ENCODE measurements at places on chromosomes 1 and 21.
A peak's percentile ranks its signal among the peaks of the same experiment; 100 is the strongest.

- no peak for DNase-seq
Observed at GRCh38 chr1:184558691-184559090, 171.9 kb downstream of the C1orf21 start.

DNA sequence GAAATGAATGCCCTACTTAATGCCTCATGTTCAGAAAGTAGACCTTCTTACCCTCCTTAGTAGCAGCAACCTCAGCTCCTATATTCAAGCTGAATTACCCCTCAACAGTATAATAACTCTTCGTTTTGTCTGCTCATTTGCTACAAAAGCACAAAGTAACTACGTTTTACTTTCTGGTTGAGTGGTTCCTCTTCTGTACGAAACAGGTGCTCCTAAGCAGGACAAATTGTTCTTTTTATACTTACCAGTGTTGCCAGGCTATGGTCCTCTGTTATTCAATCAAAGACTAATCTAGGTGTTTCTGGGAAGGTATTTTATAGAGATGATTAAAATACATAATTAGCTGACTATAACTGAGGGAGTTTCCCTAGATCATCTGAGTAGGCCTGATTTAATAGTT lies 484.2 kb upstream of the ADAMTS5 start:
- no peak for DNase-seq

GRCh38 chr1:39568208-39568607 lies 8.4 kb downstream of the PABPC4 start:
- DNase-seq = no peak

DNA sequence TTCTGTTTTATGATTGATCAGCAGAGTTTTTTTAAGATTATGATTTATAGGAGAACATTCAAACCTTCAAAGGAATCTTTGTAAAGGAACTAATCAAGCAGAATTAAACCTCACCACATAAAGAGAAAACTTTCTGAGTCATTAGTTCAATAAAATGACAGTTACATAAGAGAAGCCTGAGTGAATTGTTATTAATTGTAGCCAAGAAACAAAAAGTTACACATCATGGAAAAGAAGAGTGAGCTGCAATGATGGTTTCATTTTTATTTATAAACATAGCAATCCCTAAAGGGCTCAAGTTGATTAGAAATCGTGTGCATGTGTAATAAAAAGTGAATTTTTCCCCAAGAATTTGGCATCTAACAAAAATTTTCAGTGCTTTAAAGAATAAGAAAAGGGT lies 731.4 kb downstream of the LTN1 start:
- no peak for DNase-seq

GRCh38 chr21:41777951-41778815 lies 11.3 kb upstream of the RIPK4 start:
- DNase-seq = peak; percentile 29

DNA sequence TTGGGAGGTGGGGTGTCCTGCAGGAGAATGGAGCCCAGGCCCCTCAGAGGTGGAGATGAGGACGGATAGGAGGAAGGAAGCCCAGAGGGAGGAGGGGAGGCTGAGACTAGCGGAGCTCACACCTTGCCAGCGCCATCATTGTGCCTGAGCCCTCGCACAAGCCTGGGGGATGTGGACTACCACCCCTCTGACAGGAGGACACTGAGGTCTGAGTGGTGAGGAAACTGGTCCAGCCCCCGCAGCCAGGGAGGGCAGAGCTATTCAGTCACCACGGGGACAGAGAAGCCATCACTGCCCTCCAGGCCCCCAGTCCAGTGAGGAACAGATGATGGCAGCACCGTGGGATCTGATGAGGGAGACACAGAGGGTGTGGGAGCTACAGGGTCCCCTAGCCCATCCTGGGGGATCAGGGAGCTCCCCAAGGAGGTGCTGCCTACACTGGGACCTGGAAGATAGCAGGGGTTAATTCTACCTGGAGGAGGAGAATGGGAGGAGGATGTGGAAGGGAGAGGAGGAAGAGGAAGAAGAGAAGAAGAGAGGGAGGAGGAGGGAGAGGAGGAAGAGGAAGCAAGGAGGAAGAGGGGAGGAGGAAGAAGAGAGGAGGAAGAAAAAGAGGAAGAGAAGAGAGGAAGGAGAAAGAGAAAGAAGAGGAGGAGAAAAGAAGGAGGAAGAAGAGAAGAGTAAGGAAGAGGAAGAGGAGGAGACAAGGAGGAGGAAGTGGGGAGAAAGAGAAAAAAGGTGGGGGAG lies 31.0 kb downstream of the MATN1 start:
- DNase-seq = no peak

DNA sequence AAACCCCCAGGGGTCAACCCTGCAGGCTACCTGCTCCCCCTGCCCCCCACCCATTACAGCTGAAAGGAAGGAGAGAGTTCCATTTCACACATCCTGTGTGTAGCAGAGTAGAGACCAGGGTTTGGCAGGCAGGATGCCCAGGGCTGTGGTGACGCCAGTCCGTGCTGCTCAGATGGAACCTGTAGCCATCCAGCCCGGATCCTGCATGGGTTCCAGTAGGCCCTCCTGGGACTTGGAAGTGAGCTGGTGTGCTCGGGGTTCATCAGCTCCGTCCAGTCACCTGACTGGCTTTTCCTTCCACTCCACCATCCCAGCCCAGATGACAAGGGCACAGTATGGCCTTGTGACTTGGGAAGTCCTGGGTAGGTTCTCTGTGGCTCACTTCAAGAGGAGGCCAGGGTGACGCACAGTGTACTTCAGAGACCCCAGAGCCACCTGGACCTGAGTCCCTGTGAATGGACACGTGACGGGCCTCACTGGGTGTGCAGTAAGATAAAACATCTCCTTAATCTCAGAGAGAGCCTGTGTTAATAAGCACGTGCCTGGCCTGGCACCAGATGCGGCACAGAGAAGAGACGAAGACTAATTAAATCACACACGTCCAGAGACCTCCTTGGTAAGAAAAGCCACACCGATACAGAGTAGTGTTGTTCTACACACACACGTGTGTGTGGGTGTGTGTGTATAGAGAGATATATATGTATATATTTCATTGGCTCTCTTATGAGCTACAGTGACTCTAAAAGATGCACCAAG lies 16.0 kb downstream of the ITPKB start:
- no peak for DNase-seq

- DNase-seq = no peak
Observed at GRCh38 chr1:30902593-30903290, 5.8 kb downstream of the SDC3 start.

Data from DMS 273 treated with DMSO at 0.1 percent for 48 hours (cell line).